ENCODE measurements at places on chromosomes 16 and 17. TPM values are rescaled to one million over a fixed set of nuclear protein-coding genes. Genes with fewer than 3 reads are reported as not detected.
A peak's percentile ranks its signal among the peaks of the same experiment; 100 is the strongest.

The SLC13A2 gene
- total RNA-seq: not detected

The KRTAP3-2 gene
- total RNA-seq: not detected

The KIF18B gene
- 2.5 TPM for total RNA-seq

The MTSS2 gene
- total RNA-seq: 88.4 TPM

The IL34 gene
- 2.0 TPM for total RNA-seq

The KRT20 gene
- not detected for total RNA-seq

The PSMD11 gene
- total RNA-seq: 57.0 TPM

The BAHCC1 gene
- 9.9 TPM for total RNA-seq

DNA sequence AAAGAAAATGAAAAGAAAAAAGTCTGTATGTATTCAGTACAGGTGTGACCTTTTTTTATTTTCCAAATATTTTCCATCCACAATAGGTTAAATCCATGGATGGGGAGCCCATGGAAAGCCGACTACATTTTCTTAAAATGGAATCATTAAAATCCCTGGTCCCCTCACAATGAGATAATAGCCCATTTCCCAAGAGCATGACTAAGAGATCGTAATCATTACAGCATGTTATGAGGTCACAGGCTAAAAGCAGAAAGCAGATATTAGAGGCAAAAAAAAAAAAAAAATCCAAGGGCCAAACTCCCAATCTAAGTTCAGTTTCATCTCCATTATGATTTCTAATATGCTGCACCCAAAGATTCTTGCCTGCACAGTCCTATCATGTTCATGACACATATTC, 44.7 kb downstream of the CYTH1 start:
- no peak for DNase-seq

DNA sequence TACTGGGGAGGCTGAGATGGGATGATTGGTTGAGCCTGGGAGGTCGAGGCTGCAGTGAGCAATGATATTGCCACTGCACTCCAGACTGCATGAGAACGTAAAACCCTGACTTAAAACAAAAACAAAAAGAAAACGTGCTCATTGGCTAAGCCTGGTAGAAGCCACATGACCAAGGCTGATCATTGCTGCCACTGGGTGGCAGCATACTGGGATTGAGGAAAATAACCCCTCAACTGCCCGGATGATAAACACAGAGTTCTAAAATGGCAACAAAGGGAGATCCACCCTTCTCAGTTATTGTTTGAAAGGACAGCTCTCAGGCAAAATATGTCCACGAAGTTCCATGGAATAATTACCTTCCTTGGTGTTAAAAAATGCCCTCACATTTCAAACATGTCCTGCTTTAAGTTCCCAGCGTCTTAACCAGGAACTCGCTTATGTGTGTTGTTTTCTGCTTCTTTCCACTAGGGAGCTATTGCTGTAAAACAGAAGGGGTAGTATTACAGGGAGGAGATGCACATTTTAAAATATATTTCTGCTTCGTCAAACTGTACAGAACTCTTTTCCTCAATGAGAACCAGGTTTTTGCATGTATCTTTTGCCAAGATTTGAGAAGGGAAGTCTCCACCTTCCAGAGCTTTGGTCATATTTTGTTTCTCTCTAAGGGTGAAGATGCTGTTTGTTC, 675.3 kb downstream of the MAF start:
- no peak for DNase-seq

DNA sequence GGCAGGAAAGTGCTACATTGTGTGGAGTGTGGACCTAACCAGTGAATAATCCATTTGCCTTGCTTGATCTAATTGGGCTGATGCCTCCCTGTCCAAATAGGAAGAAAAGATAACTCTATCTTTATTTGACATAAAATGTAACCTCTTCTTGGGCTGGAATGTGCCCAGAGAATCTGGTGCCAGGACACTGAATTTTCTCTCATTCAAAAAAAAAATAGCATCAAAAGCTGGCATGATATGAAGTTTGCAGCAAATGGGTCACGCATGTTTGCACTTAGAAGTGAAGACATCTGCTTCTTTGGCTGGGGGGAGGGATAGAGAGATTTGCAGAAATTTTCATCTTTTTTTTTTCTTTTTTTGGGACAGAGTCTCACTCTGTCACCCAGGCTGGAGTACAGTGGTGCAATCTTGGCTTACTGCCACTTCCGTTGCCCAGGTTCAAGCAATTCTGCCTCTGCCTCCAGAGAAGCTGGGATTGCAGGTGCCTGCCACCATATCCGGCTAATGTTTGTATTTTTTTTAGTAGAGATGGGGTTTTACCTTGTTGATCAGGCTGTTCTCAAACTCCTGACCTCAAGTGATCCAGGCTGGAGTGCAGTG, 478.2 kb upstream of the EEF2KMT start:
- no peak for DNase-seq

DNA sequence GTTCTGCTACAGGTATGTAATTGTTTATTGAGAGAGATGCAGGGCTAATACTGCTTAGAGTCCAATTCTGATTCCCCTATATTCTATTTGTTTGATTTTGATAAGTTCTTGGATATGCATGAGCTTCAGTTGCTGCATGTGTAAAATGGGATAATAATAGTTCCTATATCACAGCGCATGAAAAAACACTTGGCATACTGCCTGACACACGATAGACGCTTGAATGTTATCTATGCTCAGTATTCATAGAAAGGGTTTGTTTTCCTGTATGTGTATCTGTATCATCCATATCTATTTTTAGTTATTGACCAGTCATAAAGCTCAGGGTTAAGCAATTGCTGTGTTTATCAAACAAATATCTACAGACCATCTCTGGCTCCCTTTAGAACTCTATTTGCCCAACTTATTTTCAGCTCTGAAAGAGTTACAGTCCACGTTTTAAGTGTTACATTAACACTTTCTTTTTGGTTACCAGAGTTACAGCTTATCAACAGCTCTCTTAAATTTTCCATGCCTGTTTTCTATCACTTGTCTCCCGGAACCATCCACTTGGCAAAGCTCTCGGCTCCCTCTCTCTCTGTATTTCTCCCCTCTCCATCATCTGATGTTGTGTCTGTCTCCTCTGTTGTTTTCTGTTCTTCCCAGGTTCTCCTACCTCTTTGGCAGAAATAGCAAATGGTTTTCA, 334.8 kb downstream of the CBLN1 start:
- DNase-seq: no peak

DNA sequence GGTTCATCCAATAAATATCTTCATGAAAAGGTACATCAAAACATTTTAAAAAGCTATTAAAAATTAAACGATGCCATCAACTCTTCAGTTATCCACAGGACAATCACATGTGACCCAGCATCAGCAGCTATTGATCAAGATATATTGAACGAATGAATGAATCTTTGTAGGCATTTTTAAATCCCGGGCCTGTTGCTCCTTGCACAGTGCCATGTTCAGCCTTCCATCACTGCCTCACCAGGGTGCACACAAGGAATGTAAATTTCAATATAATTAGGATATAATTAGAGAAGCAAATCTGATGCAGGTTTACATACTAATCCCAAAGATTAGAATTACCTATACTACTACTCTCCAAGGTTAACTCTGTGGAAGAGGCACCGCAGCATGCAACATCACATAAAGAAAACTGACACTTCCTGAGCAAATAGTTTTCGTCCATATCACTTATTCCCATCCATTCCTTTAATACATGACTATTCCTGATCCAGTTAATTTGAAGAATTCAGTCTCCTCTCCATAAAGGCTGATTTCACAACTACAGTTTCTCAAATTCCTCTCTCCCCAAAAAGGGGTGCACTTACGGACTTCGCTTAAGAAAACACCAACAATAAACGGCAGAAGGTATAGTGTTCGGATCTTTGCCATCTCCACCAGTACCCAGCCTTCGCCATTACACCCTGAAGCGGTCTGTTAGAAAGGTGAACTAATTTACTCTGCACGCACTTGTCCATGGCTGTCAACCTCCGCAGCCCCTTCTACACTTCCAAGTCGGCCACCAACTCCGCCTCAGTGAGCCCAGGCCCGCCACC, 938 bp downstream of the NCOR1 start:
- no peak for DNase-seq

- DNase-seq: peak; percentile 65
Measured at GRCh38 chr16:56041556-56042140, 149.6 kb upstream of the GNAO1 start.

DNA sequence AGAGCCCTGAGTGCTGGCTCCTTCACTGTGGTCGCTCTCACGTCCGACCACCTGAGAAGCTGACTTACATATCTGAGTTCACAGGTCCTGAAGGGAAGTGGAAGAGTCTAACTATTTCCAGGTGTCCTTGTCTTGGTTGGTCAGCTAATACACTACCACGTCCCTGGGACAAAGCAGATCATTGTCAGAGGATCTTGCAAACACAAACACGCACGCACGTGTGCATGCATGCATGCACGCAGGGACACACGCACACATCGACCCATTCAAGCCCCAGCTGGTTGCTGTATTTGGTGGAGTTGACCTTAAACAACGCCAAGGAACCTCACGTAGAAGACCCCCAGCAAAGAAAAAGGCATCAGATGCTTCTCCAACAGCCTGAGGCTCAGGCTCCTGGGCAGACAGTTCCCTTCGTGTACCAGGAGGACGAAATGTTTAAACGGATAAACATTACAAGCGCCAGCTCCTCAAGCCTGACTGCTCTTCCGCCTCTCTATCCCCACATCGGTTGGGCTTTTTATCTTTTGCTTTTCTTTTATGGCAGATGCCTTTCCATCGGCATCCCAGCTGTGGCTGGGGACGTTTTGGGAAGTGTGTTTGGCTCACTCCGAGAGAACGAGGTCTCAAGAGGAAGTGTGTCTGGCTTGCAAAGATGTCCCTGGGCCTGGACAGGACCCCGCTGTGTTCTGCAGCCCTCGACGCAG, 95.8 kb downstream of the TBC1D16 start:
- DNase-seq: peak; percentile 9

DNA sequence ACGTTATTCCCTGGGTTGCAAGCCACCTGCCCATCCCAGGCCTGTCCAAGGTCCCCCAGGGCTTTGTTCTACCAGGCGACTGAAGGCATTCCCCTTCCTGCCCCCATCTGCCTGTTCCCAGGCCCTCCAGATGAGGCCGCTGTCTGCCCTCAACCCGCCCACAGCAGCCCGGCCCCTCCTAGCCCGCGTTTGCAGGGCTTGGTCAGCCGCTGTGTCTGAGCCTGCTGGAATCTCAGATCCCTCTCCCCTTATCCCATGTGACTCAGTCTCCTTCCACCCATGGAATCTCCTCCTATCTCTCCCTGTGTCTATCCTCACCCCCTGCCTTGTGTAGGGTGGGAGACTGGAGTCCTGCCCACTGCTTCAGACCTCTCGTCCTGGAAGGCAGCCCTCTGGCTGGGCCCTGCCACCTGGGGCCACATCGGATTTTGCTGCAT, 186.0 kb upstream of the TNRC6C start:
- DNase-seq: peak; percentile 83

DNA sequence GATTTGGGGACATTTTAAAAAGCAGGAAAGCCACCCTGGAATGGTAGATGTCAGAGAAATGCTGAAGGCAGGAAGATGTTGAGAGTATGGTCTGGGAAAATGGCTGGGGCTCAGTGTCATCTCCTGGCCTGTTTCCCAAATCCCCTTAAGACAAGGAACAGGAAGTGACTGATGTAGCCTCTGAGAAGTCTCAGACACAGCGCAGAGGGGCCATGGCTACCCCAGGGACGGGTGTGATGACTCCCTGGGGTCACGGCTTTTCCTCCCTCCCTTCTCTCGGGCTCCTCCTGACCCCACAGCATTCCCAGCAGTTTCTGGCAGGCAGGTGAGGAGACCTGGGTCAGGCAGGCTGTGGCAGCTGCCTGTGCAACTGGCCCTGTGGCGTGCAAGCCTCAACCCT, 45.4 kb downstream of the RAP1GAP2 start:
- DNase-seq: no peak

DNA sequence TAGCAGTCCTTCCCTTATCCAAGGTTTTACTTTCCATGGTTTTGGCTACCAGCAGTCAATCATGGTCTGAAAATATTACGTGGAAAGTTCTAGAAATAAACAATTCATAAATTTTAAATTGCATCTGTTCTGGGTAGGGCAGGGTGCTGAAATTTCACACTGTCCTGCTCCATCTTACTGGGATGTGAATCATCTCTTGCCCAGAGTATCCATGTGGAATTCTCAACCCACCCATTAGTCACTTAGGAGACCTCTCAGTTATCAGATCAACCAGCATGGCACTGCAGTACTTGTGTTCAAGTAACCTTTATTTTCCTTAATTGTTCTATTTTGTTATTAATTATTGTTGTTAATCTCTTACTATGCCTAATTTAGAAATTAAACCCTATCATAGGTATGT, 202.8 kb upstream of the CPHXL start:
- DNase-seq: no peak

- no peak for DNase-seq
Measured at GRCh38 chr16:52066962-52067361, 480.0 kb downstream of the TOX3 start.

DNA sequence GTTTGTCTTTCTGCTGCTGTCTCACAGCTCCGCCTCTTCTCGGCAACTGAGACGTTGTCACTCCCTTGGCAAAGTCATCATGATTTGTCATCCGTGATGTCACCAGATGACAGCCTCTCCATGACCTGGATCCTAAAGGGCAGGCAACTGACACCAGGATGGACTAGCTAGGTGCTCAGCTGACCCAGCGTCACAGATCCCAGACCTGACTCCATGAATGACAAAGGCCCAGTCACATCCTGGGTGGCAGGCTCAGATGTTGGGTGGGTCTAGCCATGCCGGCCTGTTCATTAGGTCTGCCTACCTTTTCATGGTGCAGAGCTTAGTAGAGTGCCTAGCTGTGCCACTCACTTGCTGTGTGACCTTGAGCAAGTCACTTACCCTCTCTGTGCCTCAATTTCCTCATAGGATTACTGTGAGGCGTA, 3.8 kb upstream of the TMEM238L start:
- no peak for DNase-seq

- peak; percentile 69 for DNase-seq
Measured at GRCh38 chr17:49035470-49036269, 38.5 kb downstream of the IGF2BP1 start.

Measured in Right ventricle myocardium inferior (tissue), 1 donor.